ENCODE measurements at places on chromosomes 16 and 17. TPM values are rescaled to one million over a fixed set of nuclear protein-coding genes. Genes with fewer than 3 reads are reported as not detected.

KRT17 gene
- total RNA-seq, result 1.0 TPM

COL1A1 gene
- 4.5 TPM for total RNA-seq

ROGDI gene
- 14.5 TPM for total RNA-seq

SLFN14 gene
- total RNA-seq, result not detected

TAT gene
- not detected for total RNA-seq

SF3B3 gene
- total RNA-seq, result 214 TPM

NUDT7 gene
- 7.9 TPM for total RNA-seq

MTSS2 gene
- 40.4 TPM for total RNA-seq

TSNAXIP1 gene
- 0.43 TPM for total RNA-seq

MYH13 gene
- total RNA-seq, result not detected

PRKCB gene
- total RNA-seq, result 0.25 TPM

HBQ1 gene
- 4.3 TPM for total RNA-seq

PABPN1L gene
- not detected for total RNA-seq

CDT1 gene
- 16.4 TPM for total RNA-seq

TMEM92 gene
- 22.1 TPM for total RNA-seq

POLG2 gene
- 14.0 TPM for total RNA-seq

PNPO gene
- total RNA-seq, result 20.5 TPM

CEMP1 gene
- not detected for total RNA-seq

WFIKKN2 gene
- not detected for total RNA-seq

MPG gene
- 76.9 TPM for total RNA-seq

SECTM1 gene
- total RNA-seq, result 1.4 TPM

C17orf78 gene
- total RNA-seq, result not detected

SPATA32 gene
- 0.11 TPM for total RNA-seq

CDH13 gene
- total RNA-seq, result not detected

CD300LF gene
- not detected for total RNA-seq

STX1B gene
- total RNA-seq, result 2.9 TPM

ERAL1 gene
- 89.5 TPM for total RNA-seq

ZNF19 gene
- total RNA-seq, result 2.1 TPM

CDC6 gene
- total RNA-seq, result 58.6 TPM

CCL4 gene
- not detected for total RNA-seq

RRAD gene
- total RNA-seq, result 12.7 TPM

Measured in A549 treated with ZK216348 at 1 μM for 4 hours (cell line).